ENCODE measurements at places on chromosomes 7 and 10.
A peak's percentile ranks its signal among the peaks of the same experiment; 100 is the strongest.

DNA sequence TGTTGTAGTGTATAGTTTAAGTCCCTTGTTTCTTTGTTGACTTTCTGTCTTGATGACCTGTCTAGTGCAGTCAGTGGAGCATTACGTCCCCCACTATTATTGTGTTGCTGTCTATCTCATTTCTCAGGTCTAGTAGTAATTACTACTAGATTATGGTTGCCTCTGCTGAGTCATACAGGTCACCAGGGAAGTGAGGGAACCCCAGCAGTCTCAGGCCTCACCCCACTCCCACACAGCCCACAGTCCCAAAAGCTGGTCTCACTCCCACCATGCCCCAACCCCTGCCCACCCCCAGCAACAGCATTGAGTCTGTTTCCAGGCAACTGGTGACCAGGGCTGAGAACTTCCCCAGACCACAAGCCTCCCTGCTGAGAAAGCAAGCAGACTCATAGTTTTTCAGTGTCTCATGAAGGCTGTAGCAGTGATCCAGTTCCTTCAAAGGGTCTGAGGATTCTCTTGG lies 88.0 kb downstream of the PLXDC2 start:
- DNase-seq, result no peak

DNA sequence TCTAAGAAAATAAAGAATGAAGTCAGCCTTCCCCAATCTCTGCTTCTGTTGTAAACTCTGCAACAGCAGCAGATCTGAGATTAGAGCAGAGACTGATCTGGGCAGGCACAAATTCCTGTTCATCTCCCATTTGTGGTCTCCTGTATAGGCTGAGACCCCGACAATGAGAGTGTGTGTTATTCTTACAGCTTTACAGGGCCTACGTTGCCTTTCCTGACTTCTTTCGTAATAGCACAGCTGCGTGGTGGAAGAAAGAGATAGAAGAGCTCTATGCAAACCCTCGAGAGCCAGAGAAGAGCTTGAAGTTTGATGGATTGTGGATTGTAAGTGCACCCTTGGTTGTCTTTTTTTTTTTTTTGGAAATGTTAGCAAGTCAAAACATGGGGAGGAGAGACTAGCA lies 72.1 kb downstream of the PRSS58 start:
- DNase-seq, result no peak

DNA sequence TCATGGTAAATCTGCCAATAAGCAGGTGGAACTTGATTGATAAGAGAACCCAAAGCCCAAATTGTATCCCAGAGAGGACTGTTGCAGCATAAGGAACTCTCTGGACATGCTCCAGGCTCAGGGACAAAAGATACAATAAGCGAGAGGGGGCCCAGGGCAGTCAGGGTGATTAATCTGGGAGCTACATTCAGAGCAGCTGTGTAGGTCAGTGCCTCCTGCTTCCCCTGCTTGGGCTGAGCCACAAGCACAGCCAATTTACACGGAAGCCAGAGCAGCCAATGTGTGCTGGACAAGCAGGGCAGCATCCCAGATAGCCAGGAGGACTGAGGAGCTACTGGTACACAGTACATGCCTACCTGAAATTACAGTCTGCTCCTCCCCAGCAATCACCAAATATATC lies 24.2 kb downstream of the MYPN start:
- DNase-seq, result peak; percentile 32

DNA sequence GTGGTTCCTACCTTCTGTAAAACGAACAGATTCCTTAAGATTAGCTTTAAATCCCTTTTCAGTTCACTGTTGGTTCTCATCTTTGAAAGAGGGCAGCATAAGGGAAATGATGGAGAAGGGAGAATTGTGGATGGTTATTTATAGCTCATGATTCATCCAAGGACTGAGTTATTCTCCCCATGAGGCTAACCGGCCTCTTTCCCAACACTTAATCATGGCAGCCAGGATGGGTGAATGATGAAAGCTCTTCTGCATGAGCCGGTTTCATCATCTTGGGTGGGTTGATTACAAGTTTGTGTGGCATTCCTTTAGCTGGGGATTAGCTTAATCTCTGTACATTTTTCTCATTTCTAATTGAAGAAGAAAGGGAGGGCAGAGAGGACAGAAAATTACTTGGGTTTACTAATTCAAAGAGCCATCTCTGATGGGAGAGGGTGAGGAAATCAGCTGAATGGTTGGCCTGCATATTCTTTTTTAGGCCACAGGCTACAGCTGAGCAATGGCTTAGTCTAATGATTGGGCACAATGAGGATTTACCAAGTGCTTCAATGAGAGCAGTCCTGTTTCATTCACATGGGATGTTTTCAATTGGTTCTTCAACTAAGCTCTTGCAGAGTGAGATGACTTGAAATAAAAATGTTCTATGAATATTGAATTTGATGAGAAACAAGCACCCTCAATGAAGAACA lies 250.0 kb downstream of the BMPER start:
- no peak for DNase-seq

DNA sequence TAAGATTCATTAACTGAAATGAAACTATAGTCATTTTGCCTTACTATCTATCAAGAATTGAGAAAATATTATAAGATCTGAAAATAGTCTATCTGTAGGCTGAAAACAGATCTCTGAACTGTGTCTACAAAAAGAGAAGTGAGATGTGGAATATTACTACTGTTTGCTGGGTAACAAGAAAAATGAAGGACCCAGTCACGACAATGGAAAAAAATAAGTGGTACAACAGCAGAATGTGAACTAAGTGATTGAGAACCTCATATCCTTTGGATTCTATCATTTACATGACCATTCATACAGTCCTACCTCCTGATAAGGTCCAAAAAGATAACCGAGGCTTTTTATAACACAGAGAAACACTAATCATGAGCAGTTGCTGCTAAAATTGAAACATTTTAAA lies 94.3 kb downstream of the UBE2H start:
- DNase-seq, result no peak

GRCh38 chr7:99828811-99829210 lies 998 bp downstream of the CYP3A43 start:
- no peak for DNase-seq

DNA sequence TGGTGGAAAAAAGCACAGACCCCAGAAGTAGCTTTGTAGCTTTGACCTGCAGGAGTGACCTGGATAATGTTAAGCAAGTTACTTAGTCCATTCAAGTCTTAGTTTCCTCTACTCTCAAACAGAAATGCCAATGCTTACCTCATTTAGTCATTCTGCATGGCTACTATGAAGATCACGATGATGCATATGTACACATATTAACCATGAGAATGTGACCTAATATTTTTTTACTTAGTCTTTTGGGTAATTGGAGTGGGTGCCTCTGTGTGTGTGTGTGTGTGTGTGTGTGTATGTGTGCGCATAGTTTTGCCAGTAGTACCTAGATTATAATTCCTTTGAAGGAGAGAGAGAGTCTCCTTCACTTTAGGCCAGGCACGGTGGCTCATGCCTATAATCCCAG lies 95.8 kb downstream of the NRP1 start:
- no peak for DNase-seq

DNA sequence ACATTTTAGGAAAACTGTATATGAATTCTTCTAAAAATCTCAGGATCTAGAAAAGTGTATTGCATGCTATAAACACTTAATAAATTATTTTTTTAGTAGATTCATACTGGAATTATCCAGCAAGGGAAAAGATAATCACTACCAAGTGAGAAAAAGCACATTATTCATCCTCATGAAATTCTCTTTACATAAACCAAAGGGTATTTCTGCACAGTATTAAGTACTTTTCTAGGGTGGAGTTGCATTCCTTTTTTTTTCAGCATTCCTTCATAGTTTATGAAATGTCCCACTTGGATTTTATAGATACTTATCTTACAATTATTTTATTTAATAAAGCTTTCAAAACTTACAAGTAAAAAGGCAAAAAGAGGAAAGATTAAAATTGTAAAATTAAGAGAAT lies 403.3 kb downstream of the HGF start:
- DNase-seq, result no peak

GRCh38 chr10:12934777-12935176 lies 66.7 kb downstream of the CCDC3 start:
- no peak for DNase-seq

DNA sequence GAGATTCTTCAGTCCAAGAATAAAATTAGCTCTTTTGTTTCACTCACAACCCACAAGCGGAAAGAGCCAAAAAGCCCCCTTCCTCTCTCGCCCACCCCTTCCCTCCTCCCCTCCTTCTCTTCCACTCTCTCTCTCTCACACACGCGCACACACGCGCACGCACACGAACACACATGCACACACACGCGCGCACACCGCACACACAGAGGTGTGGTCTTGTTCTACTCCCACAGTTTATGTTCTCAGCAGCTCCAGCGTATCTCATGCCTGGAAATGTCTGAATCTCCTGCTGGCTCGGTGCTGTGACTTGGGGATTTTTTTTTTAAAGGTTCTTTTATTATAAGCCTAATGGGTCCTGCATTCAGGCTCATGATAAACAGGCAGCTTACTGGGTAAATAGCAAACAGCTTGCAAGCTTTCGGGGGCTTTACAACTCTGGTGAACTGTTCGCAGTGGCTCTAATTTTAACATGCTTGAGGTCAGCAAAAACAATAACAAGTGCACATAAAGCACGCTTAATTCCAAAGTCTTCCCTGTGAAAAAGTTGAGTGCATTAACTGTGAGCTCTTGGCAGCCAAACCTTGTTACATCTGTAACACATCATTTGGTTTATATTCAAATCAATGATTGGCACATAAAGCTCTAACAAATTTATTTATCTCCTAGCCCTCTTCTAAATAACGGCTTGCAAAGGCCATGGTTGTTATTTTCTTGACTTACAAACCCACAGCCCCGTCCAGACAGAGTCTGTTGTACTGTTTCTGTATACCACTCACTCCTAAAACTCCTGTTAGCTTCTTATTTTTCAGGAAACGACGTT lies 424.1 kb upstream of the MGMT start:
- DNase-seq, result peak; percentile 72

GRCh38 chr7:54811846-54812254 lies 52.8 kb upstream of the SEC61G start:
- DNase-seq, result peak; percentile 47

DNA sequence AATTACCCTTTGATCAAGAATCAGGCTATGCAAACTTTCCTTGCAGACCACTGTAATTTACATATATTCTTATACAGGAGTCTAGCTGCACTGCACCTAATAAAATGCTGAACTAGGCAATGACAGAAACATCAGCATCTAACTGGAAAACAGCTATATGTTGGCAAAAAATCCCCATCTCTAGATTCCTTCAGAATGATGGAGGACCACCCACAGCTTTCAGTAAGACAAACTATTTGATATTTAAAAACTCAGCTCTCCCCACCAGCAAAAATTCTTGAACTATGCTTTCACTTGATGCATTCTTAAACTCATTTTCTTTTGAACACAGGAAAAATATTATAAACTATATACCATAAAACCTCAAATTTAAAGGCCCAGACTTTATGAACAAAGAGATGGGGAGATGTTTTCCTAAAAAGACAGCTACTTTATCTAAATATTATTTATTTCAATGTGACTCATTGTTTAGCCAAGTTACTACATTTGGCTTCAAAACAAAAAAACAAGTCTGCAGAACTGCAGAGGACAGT lies 77.4 kb downstream of the SEMA3C start:
- DNase-seq, result no peak

DNA sequence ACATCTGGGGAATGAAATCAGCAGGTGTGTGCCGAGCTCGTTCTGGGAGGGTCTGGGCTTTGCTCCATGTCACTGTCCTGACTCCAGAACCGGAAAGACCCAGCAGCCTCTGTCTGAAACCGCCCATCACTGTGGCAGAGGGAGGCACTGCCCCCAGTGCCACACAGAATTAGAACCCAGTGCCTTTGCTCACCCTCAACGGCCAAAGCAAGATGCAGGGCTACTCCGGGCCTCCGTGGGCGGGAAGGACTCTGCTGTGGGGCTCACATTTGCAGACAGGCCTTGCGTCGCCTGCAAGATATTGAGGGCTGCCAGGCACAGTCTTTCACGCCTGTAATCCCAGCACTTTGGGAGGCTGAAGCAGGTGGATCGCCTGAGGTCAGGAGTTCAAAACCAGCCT lies 219.2 kb upstream of the PPP2R2D start:
- peak; percentile 2 for DNase-seq

GRCh38 chr7:74343281-74344131 lies 54.3 kb downstream of the CLIP2 start:
- DNase-seq, result no peak

DNA sequence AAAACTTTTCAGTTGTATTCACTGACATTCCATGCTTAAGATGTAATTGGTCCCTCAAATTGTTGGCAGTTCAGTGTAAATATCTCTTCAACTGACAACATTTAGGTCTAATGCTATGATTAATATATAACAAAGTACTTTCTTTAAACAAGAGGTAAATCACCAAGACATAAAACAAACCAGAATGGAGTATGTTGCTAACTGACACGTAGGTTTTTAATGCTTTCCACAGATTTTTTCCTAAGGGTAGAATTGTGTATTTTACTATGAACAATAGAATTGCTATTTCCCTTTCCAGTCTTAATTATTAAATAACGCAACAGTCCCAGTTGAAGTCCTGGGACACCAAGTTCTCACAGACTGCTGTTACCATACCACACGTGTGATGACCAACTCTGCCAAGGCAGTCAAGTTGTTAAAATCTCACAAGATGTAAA lies 4.1 kb downstream of the JCAD start:
- no peak for DNase-seq

DNA sequence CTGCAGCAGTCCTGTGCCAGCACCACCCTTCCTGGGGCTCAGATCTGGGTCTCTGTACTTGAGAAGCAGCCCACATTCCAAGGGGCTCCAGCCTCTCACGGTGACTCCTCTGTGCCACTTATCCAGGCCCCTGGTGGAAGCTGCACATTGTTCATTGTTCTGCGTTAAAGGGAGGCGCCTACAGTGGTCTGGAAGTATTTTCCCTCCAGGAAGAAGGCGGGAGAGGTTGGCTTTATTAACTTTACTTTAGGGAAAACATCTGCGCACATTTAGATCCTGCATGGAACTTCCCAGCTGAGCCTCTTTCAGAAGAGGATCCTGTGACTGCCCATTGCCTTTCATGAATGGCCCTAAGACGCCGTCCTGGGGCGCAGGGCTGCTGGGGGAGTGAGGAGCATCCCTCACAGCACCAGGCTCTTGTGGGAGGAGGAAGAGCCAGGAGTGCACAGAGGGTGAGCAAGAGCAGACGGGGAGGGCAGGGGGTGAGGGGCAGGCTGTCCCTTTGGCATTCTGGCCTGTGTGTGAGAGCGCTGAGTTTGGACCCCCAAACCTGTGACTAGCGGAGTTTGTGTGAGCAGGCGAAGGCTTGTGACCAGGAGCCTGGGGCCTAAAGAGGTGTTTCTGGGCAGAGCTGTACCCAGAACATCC lies 98.6 kb upstream of the BTBD16 start:
- DNase-seq, result peak; percentile 71

DNA sequence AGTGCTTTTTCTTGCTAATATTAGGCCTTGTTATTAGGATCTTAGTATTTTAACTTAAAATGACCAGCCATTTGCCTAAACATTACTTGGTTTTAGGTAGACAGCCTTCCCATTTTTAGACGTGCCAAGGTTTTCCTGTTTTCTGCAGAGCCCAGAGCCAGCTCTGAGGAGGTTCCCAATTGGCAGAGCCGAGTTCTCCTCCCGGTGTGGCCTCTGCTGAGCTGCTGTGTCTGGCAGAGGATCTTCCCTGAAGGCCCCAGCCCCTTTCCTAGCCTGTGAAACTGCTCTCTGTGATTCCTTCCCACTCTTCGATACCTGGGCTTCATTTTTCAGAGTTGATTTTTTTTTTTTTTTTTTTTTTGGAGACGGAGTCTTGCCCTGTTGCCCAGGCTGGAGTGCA lies 91.4 kb downstream of the EEPD1 start:
- DNase-seq, result peak; percentile 51

GRCh38 chr7:17472939-17473338 lies 174.5 kb downstream of the AHR start:
- DNase-seq, result no peak

All from right hindlimb (tissue), 1 donor.